AG08395 (cell line): ENCODE measurements at places on chromosomes 2 and 18.
A peak's percentile ranks its signal among the peaks of the same experiment; 100 is the strongest.

DNA sequence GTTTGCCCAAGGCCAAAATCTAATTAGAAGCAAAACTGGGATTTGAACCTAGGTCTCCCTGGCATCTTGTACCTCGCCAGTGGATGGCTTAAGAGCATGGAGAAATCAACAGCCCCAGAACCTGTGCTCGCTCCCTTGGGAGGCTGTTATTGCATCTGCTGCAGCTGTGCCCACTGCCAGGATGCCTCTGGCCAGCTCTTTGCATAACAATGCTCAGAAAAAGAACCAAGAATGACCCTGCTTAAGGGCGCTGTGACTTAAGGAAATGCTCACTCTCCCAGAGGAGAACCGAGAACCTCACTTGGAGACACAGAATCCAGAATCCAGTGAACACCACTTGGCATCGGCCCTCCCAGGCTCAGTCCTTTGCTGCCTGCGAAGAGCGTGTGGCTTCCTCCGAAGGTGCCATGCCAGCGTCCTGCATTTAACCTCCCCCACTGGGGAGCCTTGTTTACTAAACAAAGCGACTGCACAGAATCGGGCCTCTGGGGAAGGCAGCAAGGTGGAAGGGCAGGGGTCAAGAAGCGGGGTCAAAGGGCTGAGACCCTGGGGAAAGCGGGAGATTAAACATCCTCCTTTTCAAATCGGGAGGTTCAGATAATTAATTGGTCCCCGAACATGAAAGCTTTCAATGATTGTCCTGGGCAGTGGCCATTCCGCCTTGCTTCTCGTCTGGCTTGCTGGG is 71.0 kb upstream of the BOD1L2 start:
- DNase-seq, result no peak

- no peak for DNase-seq
Observed at GRCh38 chr2:195674491-195675221, 17.6 kb downstream of the SLC39A10 start.

DNA sequence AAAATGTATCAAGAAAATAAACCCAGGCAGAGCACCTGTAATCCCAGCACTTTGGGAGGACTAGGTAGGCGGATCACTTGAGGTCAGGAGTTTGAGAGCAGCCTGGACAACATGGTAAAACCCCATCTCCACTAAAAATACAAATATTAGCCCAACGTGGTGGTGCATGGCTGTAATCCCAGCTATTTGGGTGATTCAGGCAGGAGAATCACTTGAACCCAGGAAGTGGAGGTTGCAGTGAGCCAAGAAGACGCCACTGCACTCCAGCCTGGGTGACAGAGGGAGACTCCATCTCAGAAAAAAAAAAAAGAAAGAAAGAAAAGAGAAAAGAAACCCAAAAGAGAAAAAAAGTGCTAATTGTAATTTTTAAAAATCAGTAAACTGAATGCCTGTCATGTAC is 41.4 kb downstream of the DDX18 start:
- DNase-seq, result no peak

GRCh38 chr2:96138179-96139145 is at the start of gene ASTL:
TSS of gene ASTL (minus strand) at chr2:96138502. CDS start at chr2:96138436, 66 bp downstream.
- peak; percentile 60 for DNase-seq

- DNase-seq, result no peak
Observed at GRCh38 chr18:2896990-2897389, 50.2 kb downstream of the EMILIN2 start.

GRCh38 chr2:136057023-136057801 is 60.7 kb downstream of the CXCR4 start:
- no peak for DNase-seq

- no peak for DNase-seq
Observed at GRCh38 chr2:38224181-38224580, 148.2 kb upstream of the CYP1B1 start.

DNA sequence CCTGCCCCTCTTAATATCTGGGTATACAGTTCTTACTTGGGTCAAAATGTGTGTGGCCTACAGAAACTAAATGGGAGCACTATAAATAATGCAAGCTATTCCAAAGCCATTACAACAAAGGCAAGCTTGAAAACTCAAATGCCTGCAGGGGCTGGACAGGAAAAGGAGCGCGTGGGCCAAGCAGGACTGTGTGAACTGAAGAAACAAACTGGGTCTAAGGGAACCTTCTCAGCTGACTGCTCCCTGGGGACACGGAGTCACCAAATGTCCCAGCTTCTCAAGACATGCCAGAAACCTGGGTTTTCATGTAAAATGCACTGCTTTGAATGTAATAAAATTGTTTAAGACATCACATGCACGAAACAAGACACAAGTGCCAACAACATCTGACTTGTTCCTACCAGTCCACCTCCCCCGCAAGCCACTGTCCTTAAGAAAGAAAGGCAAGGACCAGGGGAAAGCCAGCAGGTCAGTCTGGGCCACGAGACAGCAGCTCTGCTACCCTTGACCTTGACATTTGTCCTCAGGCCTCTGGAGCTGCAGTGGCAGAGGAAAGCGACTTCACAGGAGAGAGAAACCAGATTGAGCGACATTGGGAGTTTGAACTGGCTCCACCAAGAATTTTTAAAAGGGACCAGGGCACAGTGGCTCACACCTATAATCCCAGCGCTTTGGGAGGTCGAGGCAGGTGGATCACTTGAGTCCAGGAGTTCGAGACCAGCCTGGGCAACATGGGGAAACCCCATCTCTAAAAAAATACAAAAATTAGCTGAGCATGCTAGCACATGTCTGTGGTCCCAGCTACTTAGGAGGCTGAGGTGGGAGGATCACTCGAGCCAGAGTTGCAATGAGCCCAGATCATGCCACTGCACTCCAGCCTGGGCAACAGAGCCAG is 89.7 kb upstream of the SH3BP4 start:
- peak; percentile 16 for DNase-seq

DNA sequence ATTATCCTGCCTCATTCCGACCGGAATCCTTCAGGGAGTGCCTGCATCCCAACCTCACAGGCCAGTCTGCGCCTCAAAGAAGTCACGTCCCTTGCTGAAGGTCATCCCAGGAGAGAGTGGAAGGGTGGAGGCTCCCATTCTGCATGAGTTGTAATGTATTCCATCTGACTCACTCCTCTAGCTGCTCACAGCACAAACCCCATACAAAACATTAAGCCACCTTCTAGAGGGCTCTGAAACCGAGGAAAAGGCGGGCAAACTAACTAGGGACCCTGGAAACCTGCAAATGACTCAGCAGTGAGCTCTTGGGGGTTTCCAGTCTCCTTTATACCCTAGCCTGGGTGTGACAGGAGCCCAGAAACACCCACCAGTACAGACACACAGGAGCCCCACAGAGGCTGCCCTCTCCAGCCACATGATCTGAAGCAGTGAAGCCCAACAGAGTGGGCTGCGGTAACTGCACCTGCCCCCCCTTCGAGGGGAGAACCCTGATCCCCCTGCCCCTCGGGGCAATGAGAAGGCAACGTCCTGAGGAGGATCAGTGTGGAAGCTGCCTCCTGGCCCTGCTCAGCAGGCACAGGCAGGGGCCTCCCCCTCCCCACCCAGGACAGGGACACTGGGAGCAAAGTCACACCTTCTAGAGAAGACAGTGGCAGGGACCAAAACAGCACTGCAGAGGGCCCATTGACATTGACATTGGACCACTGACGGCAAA is 69.3 kb upstream of the SNTG2 start:
- no peak for DNase-seq

DNA sequence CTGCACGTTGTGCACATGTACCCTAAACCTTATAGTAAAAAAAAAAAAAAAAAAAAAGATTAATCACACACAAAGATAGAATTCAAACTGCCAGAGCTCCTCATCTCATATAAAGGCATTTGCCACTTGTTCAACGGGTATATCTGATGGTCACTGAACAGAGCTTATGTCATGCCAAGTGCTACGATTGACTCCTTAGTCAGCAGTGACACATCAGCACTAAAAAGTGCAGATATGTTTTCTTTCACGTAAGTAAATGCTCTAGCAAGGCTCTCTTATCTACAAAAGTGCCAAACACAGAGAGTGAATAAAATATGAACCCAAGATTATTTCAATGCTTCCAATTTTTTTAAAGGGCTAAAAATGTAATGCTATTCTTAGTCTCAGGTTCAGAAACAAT is 1.1 kb downstream of the LMAN1 start:
- peak; percentile 50 for DNase-seq

- DNase-seq, result no peak
Observed at GRCh38 chr18:23114171-23114881, 21.0 kb upstream of the CABLES1 start.

GRCh38 chr2:199606193-199606780 is 148.5 kb upstream of the SATB2 start:
- peak; percentile 17 for DNase-seq

GRCh38 chr2:172769879-172770278 is 34.2 kb downstream of the RAPGEF4 start:
- DNase-seq, result no peak

DNA sequence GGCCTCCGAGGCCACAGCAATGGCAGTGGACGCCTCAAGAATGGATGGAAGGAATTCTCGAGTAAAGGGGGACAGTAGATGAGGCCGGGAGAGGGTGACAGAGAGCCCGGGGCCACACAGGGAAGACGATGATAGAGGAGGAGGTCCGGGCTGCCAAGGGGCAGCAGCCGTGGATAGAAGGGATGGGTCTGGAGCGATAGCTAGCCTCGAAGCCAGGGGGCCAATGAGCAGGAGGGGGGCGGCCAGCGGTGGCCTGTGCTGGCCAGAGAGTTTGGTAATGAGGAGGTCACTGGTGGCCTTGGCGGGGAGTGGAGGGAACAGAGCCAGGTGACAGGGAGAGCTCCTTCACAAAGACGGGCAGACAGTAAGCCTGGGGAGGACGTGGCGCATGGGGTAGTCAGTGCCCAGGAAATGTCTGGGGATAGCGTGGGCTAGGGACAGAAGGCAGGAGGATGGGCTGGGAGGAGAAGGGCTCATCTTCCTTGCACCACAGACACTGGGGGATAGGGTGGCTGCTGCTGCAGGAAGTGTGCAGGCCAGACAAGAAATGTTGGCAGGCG is 87.8 kb upstream of the ASB18 start:
- no peak for DNase-seq

GRCh38 chr2:20198001-20198400 is 26.9 kb downstream of the SDC1 start:
- no peak for DNase-seq

DNA sequence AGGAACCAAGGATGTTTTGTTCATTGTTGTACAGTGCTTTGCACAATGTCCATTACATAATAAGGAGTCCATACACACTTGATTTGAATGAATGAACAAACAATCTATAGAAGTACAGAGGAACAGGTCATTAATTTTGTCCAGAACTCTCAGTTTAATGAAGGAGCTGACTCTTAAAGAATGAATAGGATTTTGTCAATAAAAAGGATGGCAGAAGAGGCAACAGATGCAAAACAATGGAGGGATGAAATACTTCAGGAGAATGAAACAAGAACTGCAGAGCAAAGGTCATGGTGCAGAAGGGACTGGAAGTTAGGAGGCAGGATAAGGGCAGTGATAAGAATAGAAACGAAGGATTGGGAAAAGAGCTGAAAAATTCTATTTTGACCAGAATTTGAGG is 28.7 kb upstream of the COL5A2 start:
- DNase-seq, result no peak

DNA sequence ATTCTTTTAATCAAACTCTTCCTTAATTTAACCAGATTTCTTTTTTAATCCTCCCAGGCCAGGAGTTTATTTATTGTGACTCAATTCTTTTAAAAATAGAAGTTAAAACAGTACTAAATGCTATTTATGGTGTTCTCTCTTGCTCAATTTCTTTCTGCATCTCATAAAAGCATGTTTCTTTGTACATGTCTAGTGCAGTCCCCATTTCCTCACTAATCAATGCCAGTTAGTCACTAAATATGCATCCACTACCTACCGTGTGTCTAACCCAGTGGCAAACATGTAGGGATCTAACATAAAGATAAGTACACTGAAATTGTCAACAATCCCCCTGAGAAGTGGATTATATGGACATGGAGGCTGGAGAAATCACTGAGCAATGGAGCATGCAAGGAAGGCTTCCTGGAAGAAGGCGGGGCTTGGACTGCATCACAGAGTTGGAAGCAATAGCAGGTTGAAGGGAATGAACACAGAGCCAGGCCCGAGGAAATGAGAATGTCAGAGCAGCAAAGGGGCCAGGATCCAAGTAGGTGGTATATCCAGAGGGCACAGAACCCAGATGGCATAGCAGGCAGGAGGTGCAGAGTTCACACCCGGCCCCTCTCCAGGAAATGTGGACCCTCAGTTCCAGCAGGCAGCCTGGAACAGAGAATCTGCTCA is 105.3 kb upstream of the FOSL2 start:
- DNase-seq, result peak; percentile 34

DNA sequence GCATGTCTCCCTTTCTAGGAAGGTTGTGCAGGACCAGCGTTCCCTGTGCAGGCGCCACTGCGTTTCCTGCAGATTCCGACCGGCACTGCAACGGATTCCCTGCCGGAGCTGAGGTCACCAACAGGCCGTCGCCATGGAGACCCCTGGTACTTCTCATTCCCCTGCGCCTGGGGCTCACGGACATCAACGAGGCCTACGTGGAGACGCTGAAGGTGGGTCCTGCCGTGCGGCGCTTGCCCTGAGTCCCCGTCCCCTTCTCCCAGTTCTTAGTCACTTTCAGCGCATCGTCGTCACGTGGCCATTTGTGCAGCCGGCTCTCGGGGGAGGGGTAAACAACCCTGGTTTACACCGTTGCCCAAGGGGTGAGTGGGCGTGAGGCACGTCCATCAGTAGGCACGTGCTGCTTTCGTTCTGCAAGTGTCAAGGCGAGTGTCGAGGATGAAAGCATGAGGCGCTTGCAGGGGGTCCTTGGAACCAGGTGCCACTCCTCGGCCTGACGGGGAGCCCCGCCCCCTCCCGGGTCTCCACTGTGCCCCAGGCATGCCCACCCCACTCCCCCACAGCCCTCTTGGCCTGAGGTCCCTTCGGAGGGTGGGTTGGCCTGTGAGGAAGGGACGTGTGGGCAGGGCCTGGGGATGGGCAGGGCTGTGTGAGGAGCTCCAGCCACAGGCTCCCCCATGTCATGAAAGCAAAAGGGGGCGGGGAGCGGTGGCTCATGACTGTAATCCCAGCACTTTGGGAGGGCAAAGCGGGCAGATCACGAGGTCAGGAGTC is 19.8 kb downstream of the DTYMK start:
- DNase-seq, result no peak

GRCh38 chr2:103288696-103289095 is 526.9 kb downstream of the TMEM182 start:
- DNase-seq, result no peak

DNA sequence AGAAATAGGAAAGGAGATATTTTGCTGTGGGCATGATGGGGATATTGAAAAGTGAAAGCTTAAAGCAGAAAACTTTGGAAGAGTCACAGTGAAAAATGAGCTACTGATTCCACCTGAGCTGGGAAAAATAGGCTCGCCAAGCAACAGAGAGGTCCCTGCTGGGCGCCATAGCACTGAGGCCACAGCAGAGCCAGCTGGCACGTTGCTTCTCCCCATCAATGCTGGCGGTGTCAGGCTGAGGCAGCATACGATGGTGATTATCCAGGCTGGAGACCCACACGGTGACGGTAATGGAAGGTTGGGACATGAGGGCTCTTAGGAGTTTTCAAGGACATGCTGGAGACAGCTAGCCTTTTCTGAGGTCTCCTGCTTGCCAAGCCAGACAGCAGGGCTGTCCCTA is 25.8 kb upstream of the DTNB start:
- DNase-seq, result no peak

DNA sequence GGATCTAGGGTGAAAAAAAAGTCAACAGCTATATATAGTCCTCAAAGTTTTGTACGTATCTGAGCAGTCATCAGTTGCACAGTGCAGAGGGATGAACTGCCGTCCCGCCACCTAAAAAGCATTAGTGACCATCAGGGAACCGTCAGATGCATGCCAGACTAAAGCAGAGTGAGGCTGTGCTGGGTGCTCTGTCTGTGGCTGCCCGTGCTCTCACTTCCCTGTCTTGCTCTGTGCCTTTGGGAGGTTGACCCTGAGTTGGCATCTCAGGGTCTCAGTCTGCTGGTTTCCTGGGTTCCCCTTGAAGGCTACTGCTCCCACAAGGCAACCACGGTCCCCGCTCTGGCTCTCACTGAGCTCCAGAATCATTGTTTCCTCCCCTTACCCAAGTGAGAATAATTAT is 11.1 kb downstream of the CLUL1 start:
- DNase-seq, result no peak
